ENCODE measurements at places on chromosomes 2 and 18.

- no peak for DNase-seq
These were observed 48.0 kb downstream of the SERPINB8 start for GRCh38 chr18:64017870-64018269.

DNA sequence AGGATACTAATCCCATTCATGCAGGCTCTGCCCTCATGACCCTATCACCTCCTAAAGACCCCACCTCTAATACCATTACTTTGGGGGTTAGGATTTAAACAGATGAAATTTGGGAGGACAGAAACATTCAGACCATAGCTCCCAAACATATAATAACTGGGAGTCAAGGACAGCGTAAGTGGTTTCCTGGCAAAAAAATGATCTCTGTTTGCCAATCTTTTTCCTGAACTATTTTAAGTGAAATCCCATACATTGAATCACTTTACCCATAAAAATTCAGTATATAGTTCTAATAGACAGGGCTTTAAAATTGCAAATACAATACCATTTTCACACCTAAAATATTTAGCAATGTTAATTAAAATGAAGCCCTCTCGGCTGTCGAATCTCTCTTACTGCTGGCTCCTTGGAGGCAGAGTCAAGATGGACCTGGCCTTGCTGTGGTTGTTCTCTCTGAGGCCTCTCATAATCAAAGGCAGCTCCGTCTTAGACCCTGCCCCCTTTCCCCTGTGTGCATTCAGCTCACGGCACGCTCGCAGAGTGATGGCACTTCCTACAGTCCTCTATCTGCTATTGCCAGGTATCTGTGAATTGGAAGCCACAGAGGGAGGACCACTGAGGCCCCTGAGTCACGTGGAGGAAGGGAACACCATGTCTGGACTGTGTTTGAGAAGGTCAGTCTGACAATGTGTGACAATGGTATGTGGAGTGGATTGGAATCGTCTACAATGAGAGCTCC lies 132.3 kb downstream of the UXS1 start:
- no peak for DNase-seq

DNA sequence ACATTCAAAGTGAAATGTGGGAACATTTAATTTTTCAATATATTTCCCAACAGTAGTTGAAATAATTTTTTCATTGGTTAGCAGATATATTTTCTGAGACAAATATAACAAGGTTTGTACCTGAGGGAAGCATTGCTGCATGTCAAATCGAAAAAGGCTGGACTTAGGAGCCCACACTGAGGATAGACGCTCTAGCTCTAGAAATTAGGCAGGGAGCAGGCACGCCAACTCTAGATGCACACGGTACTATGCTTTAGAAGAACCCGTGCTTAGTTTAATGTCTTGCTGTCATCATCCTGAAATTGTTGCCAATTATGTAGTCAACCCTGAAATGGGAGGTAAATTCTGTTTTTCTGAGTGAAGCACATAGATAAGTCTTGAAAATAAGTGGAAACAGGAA lies 731.1 kb upstream of the ZNF804A start:
- DNase-seq, result no peak

DNA sequence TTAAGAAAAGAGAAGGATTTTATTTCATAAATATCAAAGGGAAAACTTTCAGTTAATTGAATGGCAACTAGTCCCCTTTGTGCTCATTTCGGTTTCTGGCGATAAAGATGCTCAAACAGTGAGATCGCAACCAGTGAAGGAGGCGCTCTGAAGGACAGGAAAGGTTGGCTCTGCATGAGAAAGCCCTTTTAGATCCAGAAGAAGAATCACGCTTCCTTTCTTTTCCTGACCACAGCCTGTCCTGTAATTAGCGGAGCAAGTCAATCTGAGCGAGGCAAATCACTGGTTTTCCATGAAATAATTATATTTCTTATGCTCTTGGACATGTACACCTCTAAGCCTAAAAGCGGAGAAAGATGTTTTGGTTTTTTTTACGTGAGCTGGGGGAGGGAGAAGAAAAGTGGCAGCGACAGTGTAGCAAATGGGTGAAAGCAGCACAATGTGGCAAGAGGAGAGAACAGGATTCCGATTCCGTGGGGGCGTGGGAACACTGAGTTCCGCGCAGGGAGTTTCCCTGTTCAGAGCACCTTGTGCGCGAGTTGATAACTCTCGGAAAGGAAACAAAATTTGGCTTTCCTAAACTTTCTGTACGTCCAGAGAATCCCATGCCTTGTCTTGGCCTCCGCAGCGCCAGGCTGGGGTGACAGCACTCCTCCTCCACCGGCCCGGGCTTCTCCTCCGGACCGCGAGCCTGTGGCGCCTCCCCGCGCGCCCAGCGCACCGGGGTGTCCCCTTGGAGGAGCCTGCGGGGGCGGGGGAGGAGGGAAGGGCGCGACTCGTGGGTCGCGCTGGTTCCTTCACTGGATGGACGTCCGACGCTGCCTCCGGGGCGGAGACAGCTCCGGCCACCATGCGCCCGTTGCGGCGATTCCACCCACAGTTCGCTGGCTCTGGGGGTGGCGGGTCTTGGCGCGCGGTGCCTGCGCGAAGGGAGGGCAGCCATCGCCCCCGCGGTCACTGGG lies 620 bp upstream of the SLC9A2 start:
- DNase-seq, result no peak

DNA sequence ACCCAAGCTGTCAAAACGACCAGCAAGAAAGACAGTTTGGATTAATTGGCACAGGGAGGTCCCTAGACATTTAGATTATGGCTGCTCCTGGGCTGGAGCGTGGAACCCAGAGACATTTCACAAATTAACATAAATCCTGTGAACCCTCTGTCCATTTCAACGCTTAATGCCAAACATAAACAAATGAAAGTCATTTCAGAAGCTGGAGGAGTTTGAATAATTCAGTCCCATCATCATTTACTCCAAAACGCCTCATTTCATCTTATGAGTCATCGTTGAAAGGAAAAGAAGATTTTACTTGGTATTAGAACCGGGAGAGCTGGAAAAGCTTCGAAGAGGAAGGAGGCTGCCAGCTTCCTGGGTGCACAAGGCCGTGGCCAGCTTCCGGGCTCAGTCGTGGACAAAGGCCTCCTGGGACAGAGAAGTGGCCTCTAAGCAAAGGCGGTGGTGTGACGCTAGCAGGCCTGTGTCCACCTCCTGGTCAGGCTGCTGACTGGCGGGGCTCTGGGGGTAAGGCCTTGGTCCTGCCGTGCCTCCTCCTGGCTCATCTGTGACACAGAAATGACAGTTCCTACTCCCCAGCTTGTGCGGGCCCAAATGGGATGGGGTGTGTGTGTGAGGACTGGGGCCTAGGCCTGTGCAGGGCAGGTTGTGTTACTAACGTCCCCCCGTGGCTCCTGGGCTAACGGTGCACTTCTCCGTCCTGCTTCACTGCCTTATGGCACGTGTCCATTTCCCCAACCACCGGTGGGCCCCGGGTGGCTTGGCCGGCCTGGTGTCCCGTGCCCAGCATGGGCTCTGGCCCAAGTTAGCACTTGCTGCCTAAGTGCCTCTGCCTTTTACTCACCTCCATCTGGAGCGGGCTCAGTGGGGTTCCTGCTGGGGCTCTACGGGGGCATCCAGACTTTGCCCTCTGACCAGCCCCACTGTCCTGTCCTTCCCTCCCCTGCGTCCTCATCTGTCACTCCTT lies 71.6 kb downstream of the RRM2 start:
- no peak for DNase-seq

- DNase-seq, result no peak
These were observed 443 bp downstream of the CPSF3 start for GRCh38 chr2:9423922-9424272.

GRCh38 chr2:224449212-224450147 lies 47.6 kb upstream of the FAM124B start:
- no peak for DNase-seq

DNA sequence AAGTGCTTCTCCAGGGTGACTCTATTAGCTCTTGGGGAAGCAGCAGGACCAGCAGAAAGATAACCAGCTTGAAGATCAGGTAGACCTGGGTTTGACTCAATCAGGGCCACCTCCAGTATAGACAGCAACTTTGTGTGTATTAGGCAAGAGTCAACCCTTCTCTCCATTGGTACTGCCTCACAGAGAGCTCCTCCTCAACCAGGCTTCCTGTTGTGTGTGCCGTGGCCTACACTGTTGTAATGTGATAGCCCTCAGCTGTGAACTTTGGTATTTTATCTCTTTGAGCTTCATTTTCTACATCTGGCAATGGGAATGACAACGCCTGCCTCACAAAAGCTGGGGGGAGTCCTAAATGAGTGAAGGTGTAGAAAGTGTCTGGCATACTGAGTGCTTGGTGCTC lies 17.0 kb upstream of the MAP3K20 start:
- no peak for DNase-seq

DNA sequence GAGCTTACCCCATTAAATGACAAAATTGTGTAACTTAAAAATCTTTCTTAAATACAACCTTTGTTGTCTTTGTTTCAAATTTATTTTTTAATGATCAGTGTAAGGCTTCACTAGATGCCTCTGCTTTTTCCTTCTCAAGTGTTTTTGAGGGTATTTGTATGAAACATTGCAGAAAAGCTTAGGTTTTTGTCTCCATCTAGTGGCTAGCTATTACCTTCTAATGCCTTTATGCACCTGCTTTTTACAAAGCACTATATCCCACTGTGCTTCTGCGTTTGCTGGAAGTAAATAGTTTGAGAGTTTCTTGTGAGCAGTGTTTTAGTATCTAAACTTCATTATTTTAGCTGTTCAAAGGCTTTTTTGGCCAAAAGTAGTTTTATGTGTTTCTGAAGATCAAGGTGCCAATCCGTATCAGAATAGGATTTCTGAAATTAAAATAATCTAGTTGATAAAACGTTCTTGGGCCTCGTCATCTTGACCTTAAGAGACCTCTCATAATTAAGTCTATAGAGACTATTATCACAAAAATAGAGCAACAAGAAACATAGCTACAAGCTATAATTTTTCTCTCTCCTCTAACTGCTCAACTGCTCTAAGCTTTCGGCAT lies 47.0 kb downstream of the IWS1 start:
- no peak for DNase-seq

GRCh38 chr2:38215522-38215921 lies 139.6 kb upstream of the CYP1B1 start:
- no peak for DNase-seq

DNA sequence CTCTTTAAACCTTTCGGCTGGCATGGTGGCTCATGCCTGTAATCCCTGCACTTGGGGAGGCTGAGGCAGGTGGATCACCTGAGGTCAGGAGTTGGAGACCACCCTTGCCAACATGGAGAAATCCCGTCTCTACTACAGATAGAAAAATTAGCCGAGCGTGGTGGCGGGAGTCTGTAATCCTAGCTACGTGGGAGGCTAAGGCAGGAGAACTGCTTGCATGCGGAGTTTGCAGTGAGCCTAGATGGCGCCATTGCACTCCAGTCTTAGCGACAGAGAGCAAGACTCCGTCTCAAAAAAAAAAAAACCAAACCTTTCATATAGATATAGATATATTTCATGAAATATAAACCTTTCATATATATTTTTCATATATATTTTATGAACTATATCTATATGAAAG lies 864.7 kb downstream of the TRIB2 start:
- no peak for DNase-seq

DNA sequence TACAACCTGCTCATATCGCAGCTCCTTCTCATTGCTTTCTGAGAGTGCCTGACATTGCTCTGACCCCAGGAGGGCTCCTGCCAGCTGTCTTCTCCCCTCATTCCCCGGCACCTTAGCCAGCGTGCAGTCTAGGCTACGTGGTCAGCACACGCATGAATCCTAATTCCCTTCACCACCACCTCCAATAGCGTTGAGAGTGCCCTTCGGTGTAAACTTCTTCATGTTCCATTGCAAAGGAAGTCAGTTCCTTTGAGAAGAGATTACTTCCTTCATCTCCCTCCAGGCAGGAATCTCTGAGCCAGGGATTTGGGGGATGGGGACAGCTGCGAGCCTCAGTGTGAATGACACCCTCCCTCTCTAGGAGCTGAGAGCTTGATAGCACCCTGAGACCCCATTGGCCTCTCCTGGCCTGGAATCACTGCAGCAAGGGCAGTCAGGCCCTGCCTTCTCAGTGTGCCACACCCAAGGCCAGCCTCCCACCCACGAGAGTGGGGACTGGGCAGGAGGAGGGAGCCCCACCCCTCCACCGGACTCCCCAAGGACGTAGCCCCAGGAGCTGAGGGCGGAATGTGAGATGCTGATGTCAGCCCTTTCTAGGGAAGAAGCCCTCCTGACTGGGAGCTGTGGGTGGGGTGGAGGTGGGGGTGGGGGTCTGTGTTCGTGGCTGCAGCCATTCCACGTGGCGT lies 53.4 kb downstream of the SLC66A2 start:
- no peak for DNase-seq

GRCh38 chr2:29182920-29183319 lies 67.7 kb downstream of the CLIP4 start:
- DNase-seq, result no peak

DNA sequence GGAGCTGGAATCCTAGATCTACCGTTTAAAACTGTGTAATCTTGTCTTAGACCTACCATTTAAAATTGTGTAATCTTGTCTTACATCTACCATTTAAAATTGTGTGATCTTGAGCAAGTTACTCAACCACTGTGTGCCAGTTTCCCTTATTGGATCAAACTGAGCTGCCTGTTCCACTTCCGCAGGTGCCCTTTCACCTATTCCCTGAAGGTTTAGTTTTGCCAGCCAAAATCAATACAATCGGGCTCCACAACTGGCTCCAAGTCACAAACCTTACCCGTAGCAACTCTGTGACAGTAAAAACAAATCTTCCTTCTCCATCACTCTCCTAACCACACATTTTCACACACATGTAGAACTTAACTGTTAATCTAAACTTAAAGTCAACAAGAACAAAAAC lies 20.1 kb downstream of the DOCK10 start:
- no peak for DNase-seq

DNA sequence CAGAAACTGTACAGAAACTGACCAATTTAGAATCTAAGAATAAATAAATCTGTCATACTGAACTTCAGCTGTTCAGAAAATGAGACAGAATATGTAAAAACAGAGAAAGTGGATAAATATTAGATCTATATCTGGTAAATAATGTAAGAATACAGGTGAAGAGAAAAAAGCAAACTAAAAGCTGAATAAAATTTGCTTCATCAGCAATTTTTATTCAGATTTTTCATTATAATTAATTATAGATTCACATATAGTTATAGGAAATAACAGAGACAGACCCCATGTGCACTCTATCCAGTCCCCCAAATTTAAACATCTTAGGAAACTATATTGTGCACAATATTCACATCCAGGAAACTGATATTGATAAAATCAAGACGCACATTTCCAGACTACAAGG lies 299.2 kb downstream of the EXOC6B start:
- no peak for DNase-seq

Data from activated B cell treated with CpG ODN at 0.5 μM for 24 hours (primary cell).